Fibroblast of skin of left quadriceps (primary cell): ENCODE measurements at places on chromosomes 4 and X.
A peak's percentile ranks its signal among the peaks of the same experiment; 100 is the strongest.

GRCh38 chr4:144374065-144374464, 233.5 kb upstream of the GYPA start:
- no peak for DNase-seq

DNA sequence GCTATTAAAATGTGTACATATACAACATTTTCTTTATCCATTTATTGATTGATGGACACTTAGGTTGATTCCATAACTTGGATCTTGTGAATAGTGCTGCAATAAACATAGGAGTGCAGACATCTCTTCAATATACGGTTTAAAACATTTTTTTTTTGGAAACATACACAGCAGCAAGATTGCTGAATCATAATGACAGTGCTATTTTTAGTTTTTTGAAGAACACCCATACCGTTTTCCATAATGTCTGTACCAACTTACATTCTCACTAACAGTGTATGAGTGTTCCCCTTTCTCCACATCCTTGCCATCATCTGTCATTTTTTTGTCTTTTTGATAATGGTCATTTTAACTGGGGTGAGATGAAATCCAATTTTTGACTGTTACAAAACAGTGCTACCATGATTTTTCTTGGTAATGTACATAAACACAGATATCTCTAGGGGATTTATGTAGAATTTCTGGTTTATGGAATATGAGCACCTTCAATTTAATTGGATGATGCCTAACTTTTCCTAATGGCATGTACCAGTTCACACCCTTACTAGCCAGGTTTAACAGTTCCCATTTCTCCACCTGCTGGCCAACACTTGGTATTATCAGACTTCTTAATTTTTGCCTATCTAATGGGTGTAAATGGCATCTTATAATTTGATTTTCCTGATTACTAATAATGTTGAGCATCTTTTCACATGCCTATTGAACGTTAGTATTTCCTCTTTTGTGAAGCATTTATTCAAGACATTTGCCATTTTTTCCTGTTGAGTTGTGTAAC, 21.0 kb upstream of the TMSB15B start:
- peak; percentile 5 for DNase-seq

DNA sequence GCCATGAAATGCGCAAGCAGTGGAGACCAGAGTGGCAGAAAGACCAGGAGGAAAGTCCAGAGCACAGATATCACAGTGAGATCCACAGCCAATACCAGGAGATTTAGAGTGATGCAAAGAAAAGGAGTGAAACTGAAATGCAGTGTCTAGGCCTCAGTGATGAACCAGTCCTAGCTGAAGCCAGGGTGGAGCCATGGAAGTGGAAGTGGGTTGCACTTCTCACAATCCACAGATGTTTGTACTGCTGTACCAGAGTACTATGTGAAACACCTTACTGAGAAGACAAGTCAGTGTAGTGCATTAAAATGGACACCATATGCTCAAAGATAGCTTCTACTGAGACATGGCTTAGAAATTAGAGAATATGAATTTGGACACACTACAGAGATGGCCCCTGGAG, 403.3 kb downstream of the HNRNPD start:
- DNase-seq, result no peak

DNA sequence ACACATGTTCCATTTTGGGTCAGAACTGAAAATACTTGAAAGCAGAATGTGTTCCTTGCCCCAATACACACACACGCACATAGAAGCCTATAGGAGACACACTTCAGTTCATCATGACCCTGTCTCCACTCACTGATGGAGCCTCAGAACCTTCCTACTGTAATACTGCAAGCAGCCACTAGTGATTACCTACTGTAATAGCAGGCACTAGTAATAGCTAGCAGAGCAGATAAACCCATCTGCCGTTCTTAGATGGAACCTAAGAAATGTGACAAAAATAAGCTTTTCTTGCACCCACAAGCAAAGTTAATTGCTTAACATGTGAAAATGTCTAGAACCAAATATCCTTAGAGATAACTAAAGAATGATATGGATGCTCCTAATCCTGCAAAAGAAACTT, 13.6 kb downstream of the AMTN start:
- no peak for DNase-seq

GRCh38 chrX:121000589-121000988, 15.0 kb upstream of the CT47A1 start:
- no peak for DNase-seq

DNA sequence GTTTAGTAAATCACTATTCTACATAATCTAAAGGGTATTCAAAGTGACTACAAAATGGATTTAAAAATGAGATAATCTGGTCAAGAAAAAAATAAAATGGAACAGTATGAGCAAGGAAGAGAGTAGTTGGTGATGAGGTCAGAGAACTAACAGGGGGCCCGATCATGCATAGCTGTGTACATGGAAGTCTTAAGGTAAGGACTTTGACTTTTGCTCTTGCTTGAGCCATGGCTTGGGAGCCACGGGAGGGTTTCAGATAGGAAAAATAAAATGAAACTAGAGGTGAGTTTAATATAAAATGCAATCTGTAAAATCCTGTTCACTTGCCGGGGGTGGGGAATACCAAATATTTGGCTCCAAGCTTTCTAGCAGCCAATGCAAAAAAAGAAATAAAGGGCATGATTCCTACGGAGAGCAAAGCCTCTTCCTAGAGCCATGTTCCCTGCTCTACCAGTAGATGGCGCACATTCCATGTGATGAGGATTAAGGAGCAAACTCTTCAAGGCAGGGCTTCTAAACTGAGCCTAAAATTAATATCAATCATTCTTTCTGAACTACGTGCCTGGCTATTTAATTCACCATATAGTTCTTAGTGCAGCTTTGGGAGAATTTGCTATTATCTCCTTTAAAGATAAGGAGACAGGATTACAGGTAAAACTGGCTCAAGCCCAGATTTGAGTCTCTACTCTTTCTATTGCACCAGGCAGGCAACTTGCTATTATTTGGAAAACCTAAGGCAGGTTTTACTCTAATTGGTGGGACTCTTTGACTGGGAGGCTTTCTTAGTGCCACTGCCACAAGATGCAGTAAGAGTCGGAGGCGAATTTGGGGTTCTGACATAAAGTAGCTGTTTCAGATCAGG, 6.8 kb upstream of the CLCN5 start:
- DNase-seq, result no peak

DNA sequence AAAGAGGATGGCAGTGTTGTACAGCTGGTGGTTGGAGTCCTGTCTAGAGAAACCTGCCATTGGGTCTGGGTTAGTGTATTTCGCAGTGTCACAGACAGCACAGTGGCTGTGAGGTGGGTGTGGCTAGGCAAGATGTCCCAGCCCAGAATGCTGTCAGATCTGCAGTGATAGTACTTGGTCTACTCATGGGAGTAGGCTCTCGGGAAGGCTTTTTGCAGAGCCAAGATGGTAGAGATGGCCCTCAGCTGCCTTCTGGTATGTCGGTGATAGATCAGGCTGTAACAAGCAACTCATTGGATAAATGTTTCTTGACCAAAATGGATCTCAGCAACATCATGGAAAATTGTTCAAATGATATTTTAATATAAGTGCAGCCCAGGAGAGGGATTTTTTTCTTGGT, 84.3 kb upstream of the WDR1 start:
- DNase-seq, result no peak

GRCh38 chrX:43469391-43470054, 186.6 kb upstream of the MAOA start:
- no peak for DNase-seq

- DNase-seq, result no peak
These were observed 227.7 kb downstream of the C4orf33 start for GRCh38 chr4:129323658-129324057.

GRCh38 chr4:1192091-1192492, 19.7 kb upstream of the SPON2 start:
- DNase-seq, result peak; percentile 90

DNA sequence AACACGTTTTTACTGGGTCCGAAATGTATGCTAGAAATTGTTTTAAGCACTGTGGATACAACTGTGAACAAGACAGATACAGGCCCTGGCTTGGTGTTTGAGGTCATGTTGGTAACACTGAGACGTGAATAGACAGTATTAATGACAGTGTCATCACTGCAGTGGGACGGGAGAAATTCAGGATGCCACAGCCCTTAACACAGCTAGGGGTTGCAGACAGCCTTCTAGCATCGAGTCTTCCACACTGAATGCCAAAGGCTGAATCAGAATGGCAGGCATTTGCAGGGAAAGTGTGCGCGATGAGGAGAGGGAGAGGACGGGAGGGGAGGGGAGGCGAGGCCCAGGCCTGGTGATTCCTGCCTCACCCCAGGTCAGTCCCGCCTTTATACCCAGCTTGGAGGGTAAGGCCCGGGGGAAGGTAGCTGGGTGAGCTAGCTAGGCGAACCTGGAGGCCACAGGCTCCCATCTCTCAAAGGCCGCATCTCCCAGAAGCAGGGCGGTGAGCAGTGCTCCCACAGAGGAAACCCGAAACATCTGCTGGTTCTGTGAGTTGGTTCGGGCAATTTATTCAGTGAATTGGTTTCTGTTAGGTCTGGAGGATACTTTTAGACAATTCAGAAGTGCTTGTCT, 44.1 kb upstream of the CLDN24 start:
- DNase-seq, result no peak

DNA sequence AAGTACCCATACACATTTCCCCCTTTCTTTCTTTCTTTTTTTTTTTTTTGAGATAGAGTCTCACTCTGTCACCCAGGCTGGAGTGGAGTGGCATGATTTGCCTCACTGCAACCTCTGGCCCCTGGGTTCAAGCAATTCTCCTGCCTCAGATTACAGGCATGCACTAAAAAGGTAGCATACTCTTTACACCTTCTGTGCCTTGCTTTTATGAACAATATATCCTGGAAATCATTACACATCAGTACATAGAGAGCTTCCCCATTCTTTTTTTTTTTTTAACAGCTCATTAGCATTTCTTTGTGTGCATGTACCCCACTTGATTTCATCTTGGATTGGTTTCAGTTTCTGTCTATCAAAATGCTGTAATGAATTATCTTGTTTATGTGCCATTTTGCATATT, 18.6 kb upstream of the HSD17B10 start:
- DNase-seq, result no peak

GRCh38 chr4:122838034-122838433, 11.4 kb downstream of the FGF2 start:
- no peak for DNase-seq

DNA sequence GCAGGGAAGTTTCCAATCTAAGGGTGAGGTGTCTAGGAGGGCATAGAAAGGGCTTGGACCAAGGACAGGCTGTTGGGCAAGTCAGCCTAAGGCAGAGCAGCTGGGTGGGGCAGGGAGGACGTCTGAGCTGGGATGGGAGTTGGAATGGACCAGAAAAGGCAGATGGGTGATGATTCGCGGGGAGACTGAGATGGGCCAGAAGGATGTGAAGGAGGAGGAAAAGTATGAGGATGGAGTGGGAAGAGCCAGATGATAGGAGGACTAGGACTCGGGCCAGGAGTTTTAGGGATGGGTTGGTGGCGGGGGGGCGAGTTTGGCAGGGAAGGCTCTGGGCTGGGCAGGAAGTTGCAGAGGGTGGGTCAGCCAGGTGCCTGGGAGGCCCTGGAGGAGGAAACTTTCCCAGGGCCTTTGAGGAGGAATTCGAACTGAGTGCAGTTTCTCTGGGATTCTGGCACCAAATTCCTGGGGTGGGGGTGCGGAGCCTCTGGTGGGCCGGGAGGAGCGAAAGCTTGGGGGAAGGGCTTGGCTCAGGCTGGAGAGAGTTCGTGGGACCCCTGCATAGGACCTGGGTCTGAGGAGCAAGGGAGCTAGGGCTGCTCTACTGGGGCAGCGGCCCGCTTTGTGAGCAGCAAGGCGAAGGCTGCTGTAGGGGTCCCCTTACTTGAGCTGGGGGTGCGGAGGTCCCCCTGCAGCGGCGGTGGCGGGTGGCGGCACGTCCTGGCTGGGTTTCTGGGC, 8.7 kb upstream of the TIMP1 start:
- no peak for DNase-seq

DNA sequence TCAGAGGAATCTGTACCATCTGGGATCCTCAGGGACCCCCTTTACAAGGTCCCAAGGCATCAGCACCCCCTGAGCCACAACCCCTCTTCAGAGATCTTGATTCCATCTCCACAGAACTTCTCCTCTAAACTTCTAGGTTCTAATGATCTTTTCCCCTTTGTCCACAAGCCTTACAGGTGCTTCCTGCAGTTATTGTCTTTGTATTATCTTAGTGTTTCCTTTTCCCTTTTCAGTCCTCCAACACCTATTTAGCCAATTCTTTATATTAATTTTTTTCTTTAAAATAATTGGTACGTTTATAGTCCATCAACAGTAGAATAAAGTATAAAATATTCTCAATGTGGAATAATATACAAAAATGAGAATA, 35.2 kb upstream of the FAM241A start:
- no peak for DNase-seq

DNA sequence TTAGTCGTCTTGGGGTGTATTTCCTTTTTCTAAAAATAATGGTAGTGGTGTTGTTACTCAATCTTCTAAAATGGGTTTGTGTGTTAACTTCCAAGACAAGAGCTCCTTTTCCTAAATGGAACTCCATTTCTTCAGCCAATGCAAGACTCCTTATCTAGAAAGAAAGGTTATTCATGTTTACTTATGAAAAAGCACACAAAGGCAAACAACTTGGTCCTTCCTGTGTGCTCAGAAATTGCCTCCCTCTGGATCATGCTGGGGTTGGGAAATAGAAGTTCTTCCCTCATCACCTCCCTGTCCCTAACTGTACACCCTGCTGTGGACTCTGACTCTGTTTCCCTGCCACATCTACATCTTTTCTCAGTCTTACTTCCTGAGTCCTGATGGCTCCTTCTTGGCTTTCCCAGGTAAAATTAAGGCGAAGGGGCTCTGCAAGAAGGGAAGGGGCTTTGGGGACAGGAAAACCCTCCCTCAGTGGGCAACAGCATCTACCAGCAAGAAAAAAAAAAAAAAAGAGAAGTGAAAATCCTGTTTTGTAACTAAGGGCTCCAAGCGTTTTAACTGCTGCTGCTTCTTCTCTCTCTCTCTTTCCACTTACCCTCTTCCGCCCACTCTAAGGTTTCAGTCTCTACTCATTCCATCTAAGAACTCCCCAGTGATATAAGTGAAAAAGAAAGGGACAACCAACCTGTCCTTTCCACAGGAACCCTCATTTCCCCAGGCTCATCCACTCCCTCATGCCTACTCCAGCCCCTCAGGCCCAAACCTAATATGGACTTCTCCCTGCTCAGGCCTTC, 19.8 kb upstream of the TASL start:
- no peak for DNase-seq

DNA sequence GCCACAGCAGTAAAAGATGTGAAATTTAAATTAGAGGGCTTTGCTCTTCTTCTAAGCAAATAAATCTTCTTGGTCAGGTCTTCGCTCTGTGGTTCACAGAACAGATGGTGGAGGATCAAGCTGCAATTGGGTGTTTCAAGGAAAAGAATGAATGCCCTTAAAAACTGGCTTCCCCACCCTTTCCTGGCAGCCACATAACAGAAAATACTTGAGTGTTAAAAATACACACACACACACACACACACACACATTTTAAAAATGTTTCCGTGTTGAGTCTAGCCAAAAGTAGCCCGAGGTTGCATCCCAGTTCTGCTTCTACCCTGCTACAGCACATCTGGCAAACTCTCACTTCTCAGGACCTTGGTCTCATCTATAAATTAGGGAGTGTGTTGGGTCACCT, 56.7 kb upstream of the FGFBP2 start:
- no peak for DNase-seq

- no peak for DNase-seq
These were observed 1043.8 kb downstream of the ADGRL3 start for GRCh38 chr4:62243895-62244294.

- DNase-seq, result no peak
These were observed 36.3 kb upstream of the REST start for GRCh38 chr4:56871371-56871866.

GRCh38 chrX:3811331-3812311, 98.2 kb upstream of the PRKX start:
- DNase-seq, result no peak
